Mesothelial cell of epicardium (in vitro differentiated cells): ENCODE measurements at places on chromosomes 6 and 20. TPM values are rescaled to one million over a fixed set of nuclear protein-coding genes. Genes with fewer than 3 reads are reported as not detected.

- H3K4me3 ChIP-seq = no peak overlapping the region
- no peaks in the 10 kb centered on the region for H3K4me1 ChIP-seq
- no peaks in the 10 kb centered on the region for H3K36me3 ChIP-seq
- H3K27me3 ChIP-seq = no peaks in the 10 kb centered on the region
Observed at GRCh38 chr20:20658871-20659431, 53.5 kb downstream of the RALGAPA2 start.

- no peak overlapping the region for H3K27ac ChIP-seq
- no peak overlapping the region for H3K4me3 ChIP-seq
- H3K27me3 ChIP-seq = no peaks in the 10 kb centered on the region
- peaks cover 16% of the 10 kb centered on the region for H3K4me1 ChIP-seq
- peaks cover 15% of the 10 kb centered on the region for H3K36me3 ChIP-seq
Observed at GRCh38 chr6:36962874-36963273, 8.3 kb downstream of the PI16 start.

Gene PI3
- not detected in 3 replicates for total RNA-seq

Gene NKAPL
- not detected in 3 replicates for total RNA-seq

Gene ARMC12
- total RNA-seq = 3.3 to 4.9 TPM (median 4.2 TPM) in 3 replicates

Gene SLC17A1
- total RNA-seq = not detected in 3 replicates
